ENCODE measurements at places on chromosomes 16 and 17. TPM values are rescaled to one million over a fixed set of nuclear protein-coding genes. Genes with fewer than 3 reads are reported as not detected.

- no peak for DNase-seq
Observed at GRCh38 chr16:85716022-85716679, 27.4 kb upstream of the GINS2 start.

The CMTM2 gene
- total RNA-seq: not detected

GRCh38 chr17:74544991-74545842 is 698 bp downstream of the CD300C start:
- DNase-seq: no peak

GRCh38 chr16:49521734-49522325 is 148.2 kb downstream of the C16orf78 start:
- no peak for DNase-seq

The KRT25 gene
- total RNA-seq: not detected

- DNase-seq: peak; percentile 93
Observed at GRCh38 chr17:55451203-55451641, 29.6 kb upstream of the MMD start.

The PMFBP1 gene
- total RNA-seq: under 0.01 TPM

The ZNF423 gene
- 0.32 TPM for total RNA-seq

The CCDC43 gene
- total RNA-seq: 52.2 TPM

DNA sequence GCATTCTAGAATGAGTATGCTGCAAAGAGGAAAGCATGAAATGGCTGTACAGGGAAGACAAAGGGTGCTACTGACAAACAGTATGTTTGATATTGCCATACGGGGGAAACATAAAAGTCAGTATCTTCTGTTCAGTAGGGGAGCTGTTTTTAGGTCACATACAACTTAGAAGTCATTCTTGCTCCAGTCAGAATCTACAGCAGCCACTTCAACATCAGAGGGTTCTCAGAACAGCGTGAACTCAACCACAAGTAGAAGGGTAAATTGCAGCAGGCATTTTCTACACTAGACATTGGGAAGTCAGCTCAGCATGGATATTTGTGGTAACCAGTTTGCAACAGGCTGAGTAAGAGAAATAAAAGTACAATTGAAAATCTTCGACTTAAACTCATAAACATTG is 1241.8 kb upstream of the GOT2 start:
- DNase-seq: no peak

The FNDC8 gene
- not detected for total RNA-seq

The PIK3R5 gene
- total RNA-seq: under 0.01 TPM

DNA sequence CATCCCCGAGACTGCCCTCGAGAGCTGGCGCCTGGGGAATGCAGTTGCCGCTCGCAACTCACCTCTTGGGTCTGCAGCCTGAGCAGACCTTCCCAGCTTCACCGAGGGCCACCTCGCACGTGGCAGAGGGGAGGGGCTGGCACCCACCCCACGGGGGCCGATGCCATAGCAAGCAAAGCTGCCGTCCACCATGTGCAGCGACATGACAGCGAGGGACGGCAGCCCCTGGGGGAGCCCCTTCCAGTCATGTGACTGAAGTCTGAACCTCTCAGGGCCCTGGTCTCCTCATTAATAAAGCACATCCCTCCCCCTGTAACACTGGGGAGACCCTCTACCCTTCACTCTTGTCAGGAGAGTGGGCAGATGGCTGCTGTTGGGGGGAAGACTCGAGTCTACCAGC is 30.5 kb downstream of the CIBAR2 start:
- no peak for DNase-seq

DNA sequence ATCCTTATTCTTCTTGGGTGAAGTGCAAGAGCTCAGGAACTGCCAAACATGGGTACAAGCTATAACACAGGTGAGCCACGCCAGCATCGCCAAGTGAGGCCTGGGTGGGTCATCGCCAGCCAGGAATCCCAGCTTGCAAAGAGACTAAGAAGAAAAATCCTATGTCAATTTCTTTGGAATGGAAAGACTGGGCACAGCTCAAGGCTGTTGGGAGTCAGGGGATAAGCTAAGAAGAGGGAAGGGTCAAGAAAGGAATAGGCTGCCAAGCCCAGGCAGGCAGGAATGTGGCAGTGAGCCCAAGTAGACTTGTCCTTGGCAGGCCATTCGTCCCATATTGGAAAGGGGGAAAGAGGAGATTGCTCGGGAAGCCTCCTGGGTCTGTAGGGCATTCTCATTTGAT is 191.4 kb upstream of the CDH5 start:
- DNase-seq: no peak

The NEUROD2 gene
- not detected for total RNA-seq

DNA sequence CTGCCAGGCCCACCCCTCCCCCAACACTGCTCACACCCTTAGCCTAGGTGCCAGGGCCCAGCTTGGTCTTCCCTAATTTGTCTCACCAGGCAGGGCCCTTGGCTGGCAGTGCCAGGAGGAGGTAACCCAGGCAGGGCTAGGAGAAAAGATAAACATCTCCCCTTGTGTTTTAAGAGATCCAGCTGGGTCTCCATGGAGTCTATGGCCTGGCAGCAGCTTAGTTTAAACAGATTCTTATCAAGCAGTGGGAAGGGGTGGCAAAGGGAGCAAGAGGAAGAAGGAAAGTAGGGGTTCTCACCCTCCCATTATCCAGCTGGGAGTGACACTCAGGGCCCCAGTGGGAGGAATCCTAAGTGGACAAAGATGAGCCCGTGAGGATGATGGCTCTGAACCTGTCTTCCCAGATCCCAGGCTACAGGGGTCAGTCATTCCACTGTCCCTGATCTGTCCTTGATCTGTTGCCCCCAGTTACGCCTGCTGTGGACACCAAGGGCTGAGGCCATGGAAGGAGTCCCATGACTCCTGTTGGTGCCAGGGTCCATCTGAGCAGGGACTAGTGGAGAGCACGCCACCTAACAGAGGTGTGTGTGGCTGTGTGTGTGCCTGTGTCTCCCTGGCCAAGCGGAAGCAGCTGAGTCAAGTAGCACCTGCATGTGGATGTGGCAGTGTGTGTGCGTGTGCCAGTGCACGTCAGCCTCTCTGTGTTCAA is 47.4 kb upstream of the MEIOC start:
- DNase-seq: peak; percentile 19

DNA sequence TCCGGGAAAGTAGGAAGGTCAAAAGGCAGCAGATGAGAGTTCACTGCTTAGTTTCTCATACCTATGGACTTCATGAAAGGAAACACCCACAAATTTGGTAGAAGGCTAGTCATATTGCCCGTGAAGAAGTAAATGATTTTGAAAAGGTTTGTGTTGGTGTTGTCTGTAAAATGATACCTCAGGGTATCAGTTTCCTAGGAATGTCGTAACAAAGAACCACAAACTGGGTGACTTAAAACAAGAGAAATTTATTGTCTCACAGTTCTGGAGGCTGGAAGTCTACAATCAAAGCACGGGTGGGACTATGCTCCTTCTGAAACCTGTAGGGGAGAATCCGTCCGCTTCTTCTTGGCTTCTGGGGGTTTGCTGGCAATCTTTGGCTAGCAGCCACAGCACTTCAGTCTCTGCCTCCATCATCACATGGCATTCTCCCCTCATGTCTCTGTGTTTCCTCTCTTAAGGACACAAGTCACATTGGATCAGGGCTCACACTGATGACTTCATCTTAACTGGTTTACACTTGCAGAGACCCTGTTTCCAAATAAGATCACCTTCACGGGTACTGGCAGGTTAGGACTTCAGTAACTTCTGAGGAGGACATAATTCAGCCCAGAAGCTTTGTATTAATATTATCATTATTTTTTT is 2.0 kb upstream of the NAE1 start:
- peak; percentile 25 for DNase-seq

- DNase-seq: peak; percentile 32
Observed at GRCh38 chr16:68246666-68247065, 1.5 kb downstream of the PLA2G15 start.

DNA sequence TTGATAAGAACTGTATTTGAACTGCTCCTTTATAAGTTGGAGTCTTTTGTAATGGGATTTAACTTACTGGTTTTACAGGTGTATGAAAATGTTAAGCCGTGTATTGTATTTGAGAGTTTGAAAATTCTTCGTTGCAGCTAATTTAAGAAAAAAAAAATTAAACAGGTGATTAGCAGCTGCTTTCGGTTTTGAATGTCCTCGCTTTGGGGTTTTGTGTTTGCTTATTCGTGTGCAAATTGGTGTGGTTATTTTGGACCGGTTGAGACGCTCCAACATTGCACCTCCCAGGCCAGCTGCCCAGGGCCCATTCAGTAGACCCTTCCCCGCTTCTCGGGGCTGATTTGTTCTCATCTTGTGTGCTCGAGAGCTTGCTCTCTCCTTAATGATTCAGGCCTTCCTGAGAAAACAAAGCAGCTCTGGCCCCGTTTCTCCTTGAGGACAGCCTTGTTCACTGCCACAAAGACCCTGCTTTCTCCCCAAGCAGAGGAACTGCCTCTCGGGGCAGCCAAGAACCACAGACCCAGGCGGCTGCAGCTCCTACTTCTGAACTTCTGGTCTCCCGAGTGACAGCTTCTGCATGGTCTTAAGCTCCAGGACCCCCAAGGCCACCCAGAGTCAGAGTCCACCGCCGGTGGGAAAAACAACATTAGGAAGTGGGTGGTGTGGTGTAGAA is 100.5 kb downstream of the MSI2 start:
- DNase-seq: no peak

DNA sequence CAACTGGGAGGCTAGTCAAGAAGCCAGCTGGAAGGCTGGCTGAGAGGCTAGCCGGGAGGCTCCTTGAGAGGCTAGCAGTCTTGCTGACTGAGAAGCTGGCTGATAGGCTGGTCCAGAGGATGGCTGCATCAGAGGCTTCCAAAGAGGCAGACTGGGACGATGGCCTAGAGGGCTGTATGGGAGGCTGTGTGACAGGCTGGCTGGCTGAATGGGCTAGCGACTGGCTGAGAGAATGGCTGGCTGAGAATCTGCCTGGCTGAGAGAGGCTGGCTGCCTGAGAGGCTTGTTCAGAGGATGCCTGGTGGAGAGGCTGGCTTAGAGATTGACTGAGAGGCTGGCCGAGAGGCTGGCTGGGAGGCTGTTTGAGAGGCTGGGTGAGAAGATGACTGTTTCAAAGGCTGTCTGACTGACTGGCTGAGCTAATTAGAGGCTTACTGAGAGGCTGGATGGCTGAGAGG is 34.8 kb upstream of the ACSM2B start:
- no peak for DNase-seq

GRCh38 chr17:13646969-13647542 is 45.3 kb upstream of the HS3ST3A1 start:
- DNase-seq: no peak

DNA sequence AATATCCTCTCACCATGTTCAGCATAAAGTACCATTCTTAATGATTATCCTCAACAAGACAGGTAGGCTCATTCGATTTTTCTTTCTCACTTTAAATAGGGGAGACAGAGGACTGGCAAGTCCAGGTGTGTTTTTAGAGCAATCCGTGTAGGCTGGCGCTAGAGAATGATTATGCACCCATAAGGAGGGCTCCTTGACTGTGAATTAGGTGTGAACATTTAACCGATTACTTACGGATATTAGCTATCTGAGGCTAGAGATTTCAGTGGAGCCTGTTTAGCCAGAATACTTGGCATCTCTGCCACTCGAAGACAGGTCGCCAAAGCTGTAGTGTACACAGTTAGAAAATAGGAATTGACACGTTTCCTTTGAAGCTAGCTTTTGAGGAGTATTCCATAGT is 1.9 kb downstream of the SEC14L1 start:
- no peak for DNase-seq

Data from fibroblast of villous mesenchyme (primary cell).